Right cardiac atrium (tissue), 5 donors: ENCODE measurements at places on chromosomes 12 and 14. TPM values are rescaled to one million over a fixed set of nuclear protein-coding genes. Genes with fewer than 3 reads are reported as not detected.

GRCh38 chr14:49946320-49947141 lies 53.6 kb downstream of the ARF6 start:
- DNase-seq = no peak

DNA sequence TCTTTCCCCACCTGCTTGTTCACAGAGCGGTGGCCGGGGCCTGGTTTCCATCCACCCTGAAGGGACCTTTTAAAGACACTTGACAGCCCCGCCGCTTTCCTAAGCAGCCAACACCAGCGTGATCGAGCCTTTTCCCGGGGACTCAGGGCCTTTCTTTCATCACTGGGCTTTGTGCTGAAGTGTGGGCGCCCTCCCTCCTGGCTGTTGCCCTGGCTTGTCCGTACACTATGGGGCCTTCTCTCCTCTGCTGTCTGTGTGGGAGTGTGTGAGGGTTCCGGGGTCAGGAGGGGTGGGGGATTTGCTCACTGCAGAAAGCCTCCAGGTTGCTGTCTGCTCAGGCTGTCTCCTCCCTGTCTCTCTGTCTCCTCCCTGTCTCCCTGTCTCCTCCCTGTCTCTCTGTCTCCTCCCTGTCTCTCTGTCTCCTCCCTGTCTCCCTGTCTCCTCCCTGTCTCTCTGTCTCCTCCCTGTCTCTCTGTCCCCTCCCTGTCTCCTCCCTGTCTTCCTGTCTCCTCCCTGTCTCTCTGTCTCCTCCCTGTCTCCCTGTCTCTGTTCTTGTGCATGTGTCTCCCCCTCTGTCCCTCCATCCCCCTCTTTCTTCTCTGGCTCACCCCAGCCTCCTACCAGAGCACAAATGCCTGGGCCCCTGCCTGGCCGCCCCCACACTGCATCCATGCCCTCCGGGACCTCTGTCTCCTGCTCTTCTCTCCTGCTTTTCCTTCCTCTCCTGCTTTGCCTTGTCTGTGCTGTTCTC lies 64.7 kb downstream of the CCDC92 start:
- DNase-seq = no peak

GRCh38 chr12:106309671-106310505 lies 7.4 kb downstream of the TCP11L2 start:
- DNase-seq = no peak

DNA sequence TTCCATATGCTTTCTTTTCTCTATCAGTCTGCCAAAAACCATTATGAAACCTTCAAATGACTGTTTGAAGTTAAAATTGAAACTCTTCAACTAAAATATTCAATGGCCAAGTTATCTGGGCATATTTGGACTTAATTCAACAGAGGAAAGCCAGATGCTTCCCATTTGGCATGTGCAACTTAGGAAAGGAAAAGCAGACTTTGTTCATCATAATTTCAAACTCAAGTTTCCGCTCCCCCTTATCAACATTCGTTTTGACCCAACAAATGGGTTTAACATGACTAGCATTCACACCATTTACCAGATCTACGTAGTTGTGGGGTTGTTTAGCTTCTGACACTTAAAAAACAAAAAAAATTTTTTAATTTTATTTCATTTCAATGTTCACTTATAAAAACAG lies 75.7 kb downstream of the PLEKHG7 start:
- no peak for DNase-seq

Gene EML5
- total RNA-seq = 0.59 TPM

Gene ATXN3
- total RNA-seq = 24.3 TPM

DNA sequence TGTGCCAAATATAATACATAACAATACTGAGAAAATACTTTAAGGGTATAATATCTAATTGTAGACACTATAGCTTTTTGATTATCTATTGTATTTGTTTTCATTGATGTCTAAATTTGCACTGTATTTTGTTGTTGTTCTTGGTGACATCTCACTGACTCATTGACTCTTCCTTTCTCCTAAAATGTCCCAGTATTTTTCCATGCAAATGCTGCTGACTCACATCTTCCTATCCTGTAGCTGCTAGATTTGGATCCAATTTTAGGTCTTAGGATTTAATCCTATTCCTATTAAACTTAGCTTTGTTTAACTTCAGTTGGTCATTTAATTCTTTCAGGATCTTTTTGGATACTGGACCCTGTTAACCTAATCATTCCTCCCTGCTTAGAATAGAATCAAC lies 148.5 kb downstream of the TMTC2 start:
- no peak for DNase-seq
